ENCODE measurements at places on chromosomes 2 and 18.
A peak's percentile ranks its signal among the peaks of the same experiment; 100 is the strongest.

- no peak for DNase-seq
These were observed 1.2 kb upstream of the DSC3 start for GRCh38 chr18:31043709-31044108.

GRCh38 chr2:64035072-64035942, 16.1 kb upstream of the VPS54 start:
- DNase-seq, result no peak

GRCh38 chr2:222860740-222861410, at the start of gene ACSL3:
Gene ACSL3 (plus strand): TSS chr2:222861036. CDS start chr2:222908773, 47,737 bp downstream.
- DNase-seq, result peak; percentile 76

DNA sequence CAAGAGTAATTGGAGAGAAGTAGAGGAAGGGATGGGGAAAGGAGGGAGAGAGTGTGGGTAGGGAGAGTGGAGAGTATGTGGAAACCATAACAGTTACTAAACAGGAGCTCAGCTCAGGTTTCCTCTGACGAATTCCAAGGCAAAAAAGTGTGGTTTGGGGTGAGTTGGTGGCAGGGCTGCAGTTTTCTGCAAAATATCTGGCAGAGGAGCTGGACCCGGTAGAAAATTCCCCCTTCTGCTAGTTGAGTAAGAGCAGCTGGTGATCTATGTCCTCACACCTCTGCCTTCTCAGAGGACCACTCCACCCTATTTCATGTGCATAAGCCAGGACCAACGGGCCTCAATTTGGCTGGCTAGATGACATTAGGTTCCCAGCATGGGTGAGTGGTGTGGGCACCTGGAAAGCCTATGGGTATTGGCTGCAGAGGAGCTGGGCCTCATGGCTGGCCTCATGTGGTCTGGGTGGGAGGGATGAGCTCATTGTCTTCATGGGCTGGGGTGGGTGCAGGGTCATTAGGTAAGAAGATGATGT, 13.2 kb downstream of the NRP2 start:
- no peak for DNase-seq

- peak; percentile 86 for DNase-seq
These were observed at the start of gene ING5 for GRCh38 chr2:241701399-241702154. Gene ING5 (plus strand): TSS chr2:241702039. CDS start chr2:241702066, 27 bp downstream.

GRCh38 chr18:54787121-54787520, 41.2 kb upstream of the RAB27B start:
- no peak for DNase-seq

DNA sequence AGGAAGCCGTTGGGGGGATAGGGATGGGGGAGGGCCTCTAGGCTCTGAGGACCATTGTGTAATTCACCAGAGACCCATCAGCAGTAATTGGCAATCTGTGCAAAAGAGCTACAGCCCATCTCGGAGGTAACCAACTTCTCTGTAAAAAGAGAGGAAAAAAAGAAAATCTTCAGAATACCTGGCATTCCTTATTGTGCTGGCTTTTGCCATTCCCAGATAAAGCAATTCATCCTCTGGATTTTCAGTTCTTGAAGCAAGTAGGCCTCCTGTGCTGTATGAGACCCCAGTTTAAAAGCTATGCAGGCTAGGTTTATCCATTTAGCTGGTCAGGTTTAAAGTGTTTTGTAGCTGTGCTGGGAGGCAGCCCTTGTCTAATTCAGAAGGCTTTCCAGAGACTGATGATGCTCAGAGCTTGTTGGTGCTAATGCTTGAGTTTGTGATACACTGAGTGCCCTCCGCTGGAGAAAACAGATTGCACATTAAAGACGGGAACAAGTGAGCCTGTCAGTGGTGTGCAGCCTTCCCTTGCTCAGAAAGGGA, at the start of gene LRRTM4:
Gene LRRTM4, minus strand, starts transcription at position 446 of the 540 bp plus-strand sequence.
- no peak for DNase-seq

Data from H54 (cell line).